ENCODE measurements at places on chromosomes 11 and 22.

DNA sequence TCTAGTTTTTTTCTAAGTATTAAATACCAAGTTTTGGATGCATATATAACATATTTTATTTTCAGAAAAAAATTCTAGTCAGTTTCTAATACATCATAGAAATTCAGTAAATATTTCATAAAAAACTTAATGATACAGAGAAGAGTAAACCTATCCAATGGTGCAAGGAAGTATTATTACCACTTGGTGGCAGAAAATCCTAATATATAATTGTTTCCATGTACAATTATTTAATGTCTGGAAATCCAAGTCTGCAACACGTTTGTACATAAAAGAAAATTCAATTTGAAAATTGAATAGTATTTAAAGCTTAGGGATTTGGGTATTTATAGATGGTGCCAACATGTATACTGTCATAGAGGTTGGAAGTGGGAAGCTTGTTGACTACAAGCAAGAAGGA, 127.0 kb downstream of the TRPC6 start:
- peak; percentile 75 for ATAC-seq

DNA sequence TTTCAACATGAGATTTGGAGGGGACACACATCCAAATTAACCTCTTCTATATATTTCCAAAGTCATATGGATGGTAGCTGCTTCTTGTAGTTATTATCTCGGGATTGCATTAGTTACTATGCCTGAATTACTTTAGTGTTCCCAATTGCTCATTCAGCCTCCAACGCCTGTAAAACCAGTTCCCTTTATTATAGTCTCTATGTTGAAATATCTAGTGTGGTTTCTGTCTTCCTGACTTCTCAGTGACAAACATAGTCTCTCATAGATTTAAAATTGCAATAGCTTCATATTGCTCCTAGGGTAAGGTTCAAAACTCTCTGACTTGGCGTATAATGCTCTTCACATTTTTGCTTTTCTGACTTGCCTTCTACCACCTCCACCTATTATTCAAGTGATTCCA, 366.4 kb downstream of the CASP12 start:
- ATAC-seq, result no peak

- ATAC-seq, result no peak
Measured at GRCh38 chr11:99841885-99842284, 821.1 kb downstream of the CNTN5 start.

- ATAC-seq, result no peak
Measured at GRCh38 chr11:133982876-133983275, 26.1 kb upstream of the IGSF9B start.

DNA sequence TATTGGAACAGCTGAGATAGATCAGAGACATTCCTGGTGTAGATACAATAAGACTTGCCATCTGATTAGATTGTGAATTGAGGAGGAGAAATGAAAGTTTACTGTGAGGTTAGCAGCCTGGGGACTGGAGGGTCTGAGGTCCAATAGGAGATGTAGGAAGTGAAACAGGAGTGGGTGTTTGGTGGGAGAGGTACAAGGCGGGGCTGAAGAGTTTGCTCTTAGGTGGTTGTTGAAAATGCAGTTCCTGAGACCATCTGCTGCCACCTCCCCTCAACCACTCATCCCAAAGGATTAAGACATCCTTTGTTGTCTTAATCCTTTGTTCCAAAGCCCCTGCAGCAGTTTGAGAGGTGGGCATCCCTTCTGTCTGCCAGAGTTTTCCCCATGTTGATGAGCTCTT, 14.8 kb downstream of the PIWIL4 start:
- no peak for ATAC-seq

DNA sequence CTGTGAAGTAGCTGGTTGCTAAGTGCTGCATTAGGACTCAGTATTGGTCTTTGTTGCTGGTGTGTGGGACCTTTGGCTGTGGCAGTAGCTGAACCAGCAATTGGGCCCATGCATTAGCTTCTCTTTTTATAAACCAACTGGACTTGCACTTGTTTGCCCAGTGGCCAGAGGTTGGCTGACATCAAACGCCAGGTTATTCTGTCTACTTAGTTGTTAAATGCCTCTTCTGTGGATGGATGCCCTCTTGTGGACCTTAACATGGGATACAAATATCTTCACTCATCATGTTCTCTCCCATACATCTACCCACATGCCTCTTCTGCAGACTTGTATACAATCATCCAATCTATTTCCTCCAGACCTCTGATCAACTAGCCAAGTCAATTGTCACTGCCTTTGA, 26.4 kb upstream of the ARHGAP20 start:
- no peak for ATAC-seq

DNA sequence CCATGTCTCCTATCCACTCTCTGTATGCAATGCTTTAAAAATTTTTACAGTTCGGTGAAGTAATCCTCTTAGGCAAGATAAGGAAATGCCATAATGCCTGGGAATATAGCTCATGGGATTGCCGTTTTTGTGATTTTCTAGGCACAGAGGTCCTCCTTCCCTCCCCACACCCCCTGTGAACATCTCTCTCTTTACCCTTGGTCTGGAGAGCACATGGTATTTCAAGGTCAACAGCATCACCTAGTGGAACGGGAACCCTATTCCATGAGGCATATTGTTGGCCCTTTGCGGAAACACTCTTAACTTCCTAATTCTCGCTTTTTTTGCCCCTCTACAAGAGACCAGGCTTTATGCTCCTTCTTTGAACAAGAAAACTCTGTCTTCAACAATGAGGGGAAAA, 8.8 kb downstream of the NXPE4 start:
- no peak for ATAC-seq

DNA sequence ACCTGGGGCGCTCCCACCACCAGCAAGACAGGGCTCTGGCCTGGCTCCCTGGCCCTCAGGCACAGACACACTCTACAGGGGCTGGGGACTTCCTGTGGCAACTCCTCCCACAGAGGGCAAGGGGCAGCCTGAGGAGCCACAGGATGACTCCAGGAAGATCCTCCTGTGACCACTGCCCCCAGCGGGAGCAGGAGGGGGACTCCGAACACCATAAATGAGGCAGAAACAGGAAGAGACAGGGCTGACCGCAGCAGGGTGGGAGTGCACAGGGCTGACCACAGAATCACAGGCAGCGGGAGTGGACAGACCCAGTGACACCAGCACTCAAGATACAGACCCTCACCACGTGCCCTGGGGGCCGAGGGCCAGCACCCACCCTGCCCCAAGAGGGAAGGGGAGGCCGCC, 10.8 kb downstream of the ARAP1 start:
- no peak for ATAC-seq

GRCh38 chr11:106493751-106494150, 416.3 kb downstream of the AASDHPPT start:
- peak; percentile 40 for ATAC-seq

DNA sequence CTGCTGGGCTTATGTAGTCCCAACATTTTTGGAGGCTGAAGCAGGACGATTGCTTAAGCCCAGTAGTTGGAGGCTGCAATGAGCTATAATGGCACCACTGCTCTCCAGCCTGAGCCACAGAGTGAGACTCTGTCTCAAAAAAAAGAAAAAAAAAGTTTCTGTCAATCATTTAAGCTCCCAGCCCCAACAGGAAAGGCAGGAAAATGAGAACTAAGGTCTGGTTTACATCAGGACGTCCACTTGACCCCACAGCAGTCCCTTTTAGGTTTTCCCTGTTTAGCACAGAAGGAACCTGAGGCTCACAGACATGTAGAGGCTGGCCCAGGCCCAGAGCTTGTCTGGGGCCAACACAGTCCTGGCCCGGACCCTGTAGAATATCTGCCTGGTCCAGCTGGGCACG, 9.2 kb upstream of the TTLL1 start:
- ATAC-seq, result no peak

Measured in SK-N-SH treated with all-trans-retinoic acid at 6 μM for 48 hours (cell line).